ENCODE measurements at places on chromosomes 1 and 21.

GRCh38 chr1:37098237-37098636, 63.9 kb upstream of the GRIK3 start:
- no peak for DNase-seq

DNA sequence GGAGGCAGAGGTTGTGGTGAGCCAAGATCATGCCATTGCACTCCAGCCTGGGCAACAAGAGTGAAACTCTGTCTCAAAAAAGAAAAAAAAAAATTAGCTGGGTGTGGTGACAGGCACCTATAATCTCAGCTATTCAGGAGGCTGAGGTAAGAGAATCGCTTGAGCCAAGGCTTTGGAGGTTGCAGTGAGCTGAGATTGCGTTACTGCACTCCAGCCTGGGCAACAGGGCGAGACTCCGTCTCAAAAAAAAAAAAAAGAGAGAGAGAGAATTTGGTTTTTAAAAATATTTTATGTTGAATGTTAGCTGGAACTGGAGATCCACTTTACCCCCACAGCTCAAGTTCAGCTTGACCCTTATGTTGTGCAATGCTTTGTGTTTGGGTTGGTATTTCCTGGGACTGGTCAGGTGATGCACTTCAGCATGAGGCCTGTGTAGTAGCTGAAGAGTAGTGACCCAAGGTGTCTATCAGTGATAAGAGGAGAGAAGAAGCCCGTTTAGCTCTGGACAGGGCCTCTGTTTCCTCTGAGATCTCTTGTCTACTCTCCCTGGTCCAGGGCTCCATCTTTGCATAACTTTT, 36.8 kb upstream of the MACF1 start:
- DNase-seq = no peak

- no peak for DNase-seq
Measured at GRCh38 chr1:2313651-2314261, 77.6 kb downstream of the MORN1 start.

DNA sequence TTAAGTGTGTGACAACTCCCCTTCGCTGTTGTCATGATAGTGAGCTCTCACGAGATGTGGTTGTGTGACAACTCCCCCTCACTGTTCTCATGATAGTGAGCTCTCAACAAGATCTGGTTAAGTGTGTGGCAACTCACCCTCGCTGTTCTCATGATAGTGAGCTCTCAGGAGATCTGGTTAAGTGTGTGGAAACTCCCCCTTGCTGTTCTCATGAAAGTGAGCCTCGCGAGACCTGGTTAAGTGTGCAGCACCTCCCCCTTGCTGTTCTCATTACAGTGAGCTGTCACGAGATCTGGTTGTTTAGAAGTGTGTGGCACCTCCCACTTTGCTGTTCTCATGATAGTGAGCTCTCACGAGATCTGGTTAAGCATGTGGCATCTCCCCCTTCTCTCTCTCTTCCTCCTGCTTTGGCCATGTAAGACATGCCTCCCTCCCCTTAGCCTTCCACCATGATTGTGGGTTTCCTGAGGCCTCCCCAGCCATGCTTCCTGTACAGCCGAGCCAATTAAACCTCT, 25.1 kb upstream of the LSS start:
- DNase-seq = peak; percentile 58

GRCh38 chr1:24930260-24931145, at the start of gene RUNX3:
TSS of gene RUNX3 (minus strand) at chr1:24930276. CDS start at chr1:24929868, 408 bp downstream.
- DNase-seq = peak; percentile 94

GRCh38 chr1:10818262-10819197, 22.1 kb upstream of the CASZ1 start:
- no peak for DNase-seq
